Stimulated activated naive CD8-positive, alpha-beta T cell treated with anti-CD3 and anti-CD28 coated beads, Interleukin-15, Interleukin-2, amounts not matched to agents 100 U/mL and 50 U/mL, for 24 hours (primary cell): ENCODE measurements at places on chromosomes 4 and X.

GRCh38 chrX:131955099-131955777 lies 67.9 kb upstream of the STK26 start:
- DNase-seq: no peak

GRCh38 chrX:107602694-107603239 lies 25.5 kb upstream of the PRPS1 start:
- DNase-seq: no peak

DNA sequence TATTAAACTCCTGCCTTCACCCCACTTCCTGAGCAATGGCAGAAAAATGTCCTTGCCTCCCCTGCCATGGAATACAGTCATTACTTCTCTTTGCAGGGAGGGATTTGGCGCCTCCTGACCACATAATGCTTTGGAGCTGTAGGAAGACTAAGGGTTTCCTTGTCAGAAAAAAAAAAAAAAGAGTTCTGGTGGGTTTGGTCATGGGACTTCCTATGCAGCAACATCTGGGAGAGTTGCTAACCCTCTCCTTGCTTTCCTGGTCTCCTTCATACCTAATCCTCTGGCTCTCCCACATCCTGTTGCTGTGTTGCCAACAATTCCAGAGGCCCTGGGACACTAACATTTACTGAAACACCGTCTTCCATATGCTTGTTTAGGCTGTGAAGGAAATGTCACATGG lies 75.1 kb upstream of the MBNL3 start:
- no peak for DNase-seq

GRCh38 chrX:136778916-136779315 lies 1.8 kb downstream of the ARHGEF6 start:
- no peak for DNase-seq

GRCh38 chr4:109294468-109295020 lies 7.9 kb downstream of the COL25A1 start:
- no peak for DNase-seq

GRCh38 chrX:63765712-63766111 lies 19.3 kb downstream of the ARHGEF9 start:
- DNase-seq: no peak

GRCh38 chrX:29143356-29143755 lies 556.1 kb downstream of the IL1RAPL1 start:
- DNase-seq: no peak

- DNase-seq: no peak
These were observed 6.3 kb upstream of the FGFR3 start for GRCh38 chr4:1786544-1787362.

- no peak for DNase-seq
These were observed 193.1 kb downstream of the SLIT2 start for GRCh38 chr4:20444599-20445337.

DNA sequence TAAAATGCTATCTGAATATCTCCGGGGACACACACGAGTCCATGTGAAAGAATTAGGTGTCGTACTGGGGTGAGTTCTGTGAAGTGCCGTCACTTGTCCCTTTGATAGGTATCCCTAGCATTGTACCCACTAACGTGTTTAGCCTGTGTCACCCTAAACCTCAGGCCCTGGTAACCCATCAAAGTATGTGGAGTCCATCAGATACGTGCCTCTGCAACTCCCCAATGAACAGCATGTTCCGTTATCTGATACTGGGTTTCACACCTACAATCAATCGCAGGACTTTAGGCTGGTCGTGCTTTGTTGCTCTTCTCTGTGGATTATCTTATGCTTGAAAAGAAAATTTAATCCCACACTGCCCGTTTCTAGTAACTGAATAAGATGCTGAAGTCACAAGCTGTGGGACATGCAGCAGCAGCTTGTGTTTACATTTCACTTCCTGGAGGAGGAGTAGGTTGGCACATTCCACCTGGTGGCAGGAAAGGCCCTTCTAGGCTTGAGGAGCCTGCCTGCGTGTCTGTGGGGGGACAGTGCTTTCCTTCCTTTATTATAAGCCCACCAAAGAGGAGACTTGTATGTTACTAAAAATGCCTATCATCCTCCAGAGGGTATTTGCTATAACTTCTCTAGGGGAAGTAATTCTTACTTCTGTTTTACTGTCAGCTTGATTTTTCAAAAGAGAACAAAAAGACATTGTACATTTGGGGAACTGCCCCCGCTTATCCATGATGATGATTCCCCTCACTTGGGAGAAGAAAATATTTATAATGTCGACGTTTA lies 127.2 kb downstream of the FNIP2 start:
- no peak for DNase-seq

GRCh38 chr4:89509708-89510281 lies 202.2 kb upstream of the GPRIN3 start:
- no peak for DNase-seq

DNA sequence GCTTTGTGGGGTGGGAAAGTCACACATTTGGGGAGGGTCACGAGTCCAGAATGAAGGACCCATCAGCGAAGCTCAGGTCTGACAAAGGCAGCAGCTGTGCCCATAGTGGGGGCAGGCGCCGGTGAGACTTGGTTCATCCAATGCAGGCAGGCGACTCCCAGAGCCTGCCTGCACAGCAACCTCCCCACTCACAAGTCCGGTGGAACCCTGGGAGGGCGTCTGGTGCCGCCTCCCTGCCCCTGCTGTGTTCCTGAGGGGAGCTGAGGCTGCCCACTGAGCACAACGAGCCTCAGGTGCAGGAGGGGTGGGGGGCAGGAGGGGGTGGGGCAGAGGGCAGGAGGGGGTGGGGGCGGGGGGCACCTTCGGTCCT lies 13.7 kb downstream of the LRPAP1 start:
- DNase-seq: no peak
